Osteoblast (primary cell): ENCODE measurements at places on chromosomes 3 and 15.

GRCh38 chr3:100777271-100777670 lies 68.0 kb downstream of the TFG start:
- DNase-seq, result no peak

- no peak for DNase-seq
Observed at GRCh38 chr3:123750659-123751420, 133.3 kb downstream of the MYLK start.

DNA sequence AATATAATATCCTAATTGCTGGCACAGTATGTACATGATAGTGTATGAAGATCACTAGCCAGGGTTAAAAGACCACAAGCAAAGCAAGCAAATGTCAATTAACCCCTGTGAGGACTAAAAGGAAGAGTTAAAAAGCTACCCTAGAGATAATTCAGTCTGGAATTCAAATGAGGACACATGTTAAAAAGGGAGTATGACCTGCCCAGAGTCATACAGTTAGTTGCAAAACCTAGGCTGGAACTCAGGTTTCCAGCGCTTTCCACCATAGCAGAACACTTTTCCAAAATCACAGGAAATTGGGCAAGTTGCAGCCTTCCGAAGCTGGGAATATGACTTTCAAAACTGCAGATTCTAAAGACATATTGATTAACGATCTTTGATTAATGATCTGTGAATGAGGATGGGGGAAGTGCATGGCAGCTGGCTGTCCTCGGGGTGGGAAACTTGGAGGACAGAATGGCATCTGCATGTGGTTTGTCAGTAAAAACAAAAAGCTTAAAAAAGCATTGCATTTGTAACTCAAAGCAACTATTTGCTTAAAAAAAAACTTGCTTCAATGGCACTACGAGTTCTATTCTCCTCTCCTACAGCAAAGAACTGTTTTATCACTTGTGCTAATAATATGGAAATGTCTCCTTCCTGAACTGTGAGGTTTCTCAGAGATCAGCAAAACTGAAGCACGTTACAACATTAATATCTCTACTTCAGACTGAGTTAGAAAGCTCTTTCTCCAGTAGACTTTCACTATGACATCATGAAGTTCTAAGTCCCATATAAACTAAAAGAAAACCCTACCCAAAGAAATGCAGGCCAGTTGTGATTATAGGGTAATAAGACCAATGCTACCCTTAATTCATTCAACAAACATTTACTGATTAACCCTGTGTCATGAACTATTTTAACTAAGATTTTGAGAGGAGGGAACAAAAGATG lies 46.2 kb downstream of the IGSF11 start:
- DNase-seq, result no peak

GRCh38 chr3:104596551-104596950 lies 770.2 kb upstream of the ALCAM start:
- DNase-seq, result peak; percentile 1

- no peak for DNase-seq
Observed at GRCh38 chr15:71323584-71323983, 208.3 kb downstream of the THSD4 start.

- DNase-seq, result no peak
Observed at GRCh38 chr3:40858364-40859115, 333.8 kb downstream of the ZNF621 start.

- no peak for DNase-seq
Observed at GRCh38 chr15:47409038-47409437, 308.3 kb upstream of the SEMA6D start.

DNA sequence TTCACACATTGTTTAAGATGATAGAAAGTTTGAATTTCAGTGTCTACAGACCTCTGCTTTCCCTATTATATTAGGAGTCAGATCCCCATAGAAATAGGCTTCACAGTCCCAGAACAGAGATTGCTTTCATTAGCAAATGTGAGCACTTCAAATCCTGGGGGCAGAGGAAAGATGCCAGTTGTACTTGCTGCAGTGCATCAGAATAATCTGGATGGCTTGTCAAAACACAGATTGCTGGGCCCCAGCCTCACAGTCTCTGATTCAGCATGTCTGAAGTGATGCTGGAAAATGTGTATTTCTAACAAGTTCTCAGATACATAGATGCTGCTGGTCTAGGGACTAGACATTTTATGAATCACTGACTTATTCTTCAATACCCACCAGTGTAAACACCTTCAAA lies 375.2 kb downstream of the FGF12 start:
- no peak for DNase-seq

DNA sequence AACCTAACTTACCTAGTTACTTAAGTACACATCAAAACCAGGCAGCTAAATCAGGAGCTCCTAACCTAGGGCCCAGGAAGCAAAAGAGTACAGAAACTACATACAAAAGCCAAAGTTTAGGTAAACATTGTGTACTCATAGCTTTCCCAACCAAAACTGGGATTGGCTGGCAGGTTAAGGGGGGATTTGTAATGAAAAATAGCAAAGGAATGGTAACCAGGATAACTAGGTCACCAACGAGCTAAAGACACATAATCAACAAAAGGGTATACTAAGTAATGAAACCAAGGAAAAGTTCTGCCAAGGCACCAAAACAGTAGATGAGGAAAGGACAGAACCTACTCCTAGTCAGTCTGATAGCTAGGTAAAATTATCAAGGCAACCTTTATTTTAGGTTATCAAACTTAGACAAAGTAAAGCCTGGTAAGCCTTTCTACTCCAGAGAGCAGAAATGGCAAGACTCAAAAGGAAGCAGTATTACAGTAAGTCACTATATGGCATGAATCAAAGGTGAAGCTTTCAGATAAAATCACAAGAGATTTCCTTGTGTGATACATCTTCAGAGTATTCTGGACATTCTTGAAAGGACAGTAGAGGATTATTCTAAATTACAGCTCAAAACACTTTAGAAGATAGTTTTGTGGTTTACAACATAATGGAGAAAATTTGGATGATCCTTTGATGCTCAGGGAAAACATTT lies 10.2 kb downstream of the TRA2B start:
- DNase-seq, result no peak

DNA sequence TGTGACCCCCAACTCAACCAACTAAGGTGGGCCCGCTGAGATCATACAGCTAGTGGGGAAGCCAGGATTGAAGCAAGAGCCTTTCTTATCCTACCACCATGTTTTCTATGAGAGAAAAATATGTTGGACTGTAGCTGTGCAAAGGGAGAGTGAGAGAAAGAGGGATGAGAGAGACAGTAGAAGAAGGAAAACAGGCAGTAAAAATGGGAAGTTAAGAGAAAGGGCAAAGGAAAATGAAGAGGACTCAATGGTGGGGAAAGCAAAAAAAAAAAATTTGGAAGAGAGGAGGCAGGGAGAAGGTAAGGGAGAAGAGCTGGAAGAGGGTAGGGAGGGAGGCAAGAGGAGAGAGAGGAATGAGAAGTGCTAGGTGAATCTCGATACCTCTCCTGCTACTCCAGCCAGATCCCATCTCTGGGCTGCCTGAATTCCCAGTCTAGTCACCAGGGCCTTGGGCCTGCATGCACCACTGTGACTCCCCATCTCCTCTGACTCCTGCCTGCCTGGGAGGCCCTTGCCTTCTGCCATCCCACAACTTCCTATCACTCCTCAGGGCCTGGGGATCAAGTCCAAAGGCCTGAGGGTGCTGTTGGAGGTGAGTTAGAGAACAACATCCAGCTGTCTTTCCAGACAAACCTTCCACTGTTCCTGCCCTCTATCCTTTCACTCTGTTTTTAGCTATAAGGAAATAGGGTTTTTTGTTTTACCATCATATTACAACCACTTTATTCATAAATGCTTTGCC lies 15.7 kb downstream of the FAM81A start:
- DNase-seq, result no peak

- DNase-seq, result peak; percentile 65
Observed at GRCh38 chr3:61734749-61735686, 173.6 kb downstream of the PTPRG start.

DNA sequence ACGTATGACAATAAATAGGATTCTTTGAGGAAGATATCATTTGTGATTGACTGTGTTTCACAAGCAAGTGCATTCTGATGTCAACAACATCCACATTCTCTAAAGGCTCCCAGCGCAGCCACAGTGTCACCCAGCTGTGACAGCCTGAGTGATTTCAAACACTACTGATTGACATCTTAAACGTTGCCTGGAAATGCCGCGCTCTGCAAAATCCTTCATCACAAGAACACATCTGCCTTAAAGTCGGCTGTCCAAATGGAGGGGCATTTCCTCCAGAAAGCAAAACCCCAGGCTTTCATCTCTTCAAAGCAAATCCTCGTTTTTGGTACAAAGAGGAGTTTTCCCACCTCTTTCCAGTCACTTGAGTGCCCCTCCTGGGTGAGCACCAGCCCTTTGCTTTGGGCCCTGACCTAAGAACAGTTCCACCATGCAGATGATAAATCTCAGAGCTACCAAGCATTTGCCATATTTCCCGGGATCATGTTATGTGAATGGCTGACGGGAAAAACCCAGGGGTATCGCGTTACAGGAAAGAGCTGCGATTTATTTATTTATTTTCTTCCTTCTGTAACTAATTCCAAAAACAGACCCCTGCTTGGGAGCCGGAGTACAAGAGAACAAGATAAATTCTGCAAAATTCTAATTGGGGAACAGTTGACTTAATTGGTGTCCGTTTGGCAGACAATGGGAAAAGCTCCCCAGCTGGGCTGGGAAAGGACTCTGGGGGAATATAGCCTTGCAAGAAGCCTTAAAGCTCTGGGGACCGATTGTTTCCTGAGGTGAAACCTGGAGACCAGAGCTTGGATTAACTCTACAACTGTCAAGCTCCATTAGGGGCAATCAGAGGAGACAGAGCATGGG lies 703.8 kb upstream of the NR2F2 start:
- DNase-seq, result no peak

GRCh38 chr3:105629718-105630117 lies 239.1 kb downstream of the CBLB start:
- no peak for DNase-seq

GRCh38 chr3:148466143-148466542 lies 231.6 kb upstream of the AGTR1 start:
- DNase-seq, result peak; percentile 58

- DNase-seq, result peak; percentile 60
Observed at GRCh38 chr3:37442397-37442796, 268.0 kb upstream of the LRRFIP2 start.

GRCh38 chr3:47964740-47965139 lies 51.5 kb downstream of the MAP4 start:
- DNase-seq, result no peak

GRCh38 chr15:49675041-49675440 lies 54.2 kb downstream of the DTWD1 start:
- DNase-seq, result no peak

DNA sequence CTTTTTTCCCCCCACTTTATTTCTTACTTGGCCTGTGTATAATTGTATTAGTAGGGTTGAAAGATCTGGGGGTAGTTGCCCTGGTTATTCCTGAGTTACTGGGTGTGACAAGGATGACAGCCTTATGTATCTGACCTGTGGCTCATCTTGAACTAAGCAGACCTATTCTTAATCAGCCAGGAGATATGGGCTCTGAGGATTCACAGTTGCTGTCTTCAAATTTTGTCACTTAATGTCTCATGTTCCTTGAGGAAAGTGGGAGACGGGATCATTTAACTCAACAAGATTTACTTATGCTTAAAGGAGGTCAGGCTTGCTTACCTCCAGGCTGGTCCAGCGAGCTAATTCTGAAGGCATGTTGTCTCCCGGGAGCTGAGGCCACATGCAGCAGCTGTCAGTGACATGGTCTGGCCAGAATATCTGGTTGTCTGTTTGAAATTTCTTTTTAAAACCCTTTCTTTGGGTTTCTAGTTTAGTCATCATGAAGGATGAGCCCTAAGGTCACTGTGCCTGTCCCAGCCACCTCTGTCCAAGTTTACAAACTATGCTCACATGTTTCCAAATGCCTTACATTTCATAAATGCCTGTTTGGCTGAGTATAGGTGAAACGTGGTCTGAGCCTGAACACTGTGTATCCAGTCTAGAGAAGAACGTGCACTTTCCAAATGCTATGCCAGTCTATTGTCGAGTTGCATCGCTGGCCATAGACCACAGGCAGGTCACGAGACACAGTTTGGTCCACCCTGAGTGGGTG lies 26.8 kb downstream of the LRTM1 start:
- no peak for DNase-seq

DNA sequence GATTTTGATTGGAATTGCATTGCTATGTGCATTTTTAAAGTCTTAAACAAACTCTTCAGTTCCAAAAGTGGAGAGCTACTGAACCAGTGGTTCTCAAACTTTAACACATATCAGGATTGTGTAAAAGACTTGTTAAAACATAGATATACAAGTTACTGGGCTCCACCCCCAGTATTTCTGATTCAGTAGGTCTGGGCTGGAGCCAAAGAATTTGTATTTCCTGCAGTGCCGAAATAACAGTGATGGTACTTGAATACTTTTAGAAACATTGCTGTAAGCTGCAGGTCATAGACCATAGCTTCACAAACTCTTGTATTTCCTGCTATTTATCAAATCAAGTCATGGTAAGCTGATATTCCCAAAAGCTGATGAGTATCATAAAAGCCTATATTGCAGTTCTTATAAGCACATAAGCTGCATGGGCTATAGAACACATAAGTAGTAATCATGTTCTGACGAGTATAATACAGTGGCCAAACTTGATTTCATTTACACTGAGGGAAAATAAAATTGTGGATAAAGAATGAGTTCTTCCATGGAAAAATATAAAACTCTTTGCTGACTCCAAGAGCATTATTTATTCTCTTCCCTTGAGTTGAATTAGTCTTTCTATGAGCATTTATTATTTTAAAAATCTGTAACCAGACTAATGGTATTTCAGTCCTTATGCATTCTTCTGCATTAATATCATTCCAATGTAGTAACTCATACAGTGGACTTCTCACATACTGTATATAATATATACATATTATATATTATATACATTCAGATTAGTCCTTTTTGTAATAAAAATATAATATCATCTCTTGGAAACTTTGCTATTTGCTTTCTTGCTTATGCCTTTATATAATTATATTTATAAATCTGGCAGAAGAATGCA lies 550.5 kb upstream of the AGTR1 start:
- DNase-seq, result no peak

DNA sequence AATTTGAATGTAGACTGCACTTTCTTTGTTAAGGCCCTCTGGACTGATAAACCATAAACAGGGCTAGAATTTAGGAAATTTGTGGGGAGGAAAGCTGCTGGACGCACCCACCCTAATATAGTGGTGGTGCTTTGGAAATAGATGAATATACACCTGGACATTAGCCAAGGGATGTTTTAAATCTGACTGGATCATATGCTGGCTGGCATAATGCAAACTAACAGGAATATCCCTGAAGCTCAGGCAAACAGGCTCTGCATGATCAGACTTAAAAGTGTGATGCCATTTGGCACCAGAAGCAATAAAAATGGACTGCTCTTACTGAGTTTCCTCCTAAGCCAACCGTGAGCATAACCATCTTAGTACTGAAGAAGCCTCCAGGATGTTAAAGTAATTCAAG lies 465.8 kb upstream of the ROBO1 start:
- DNase-seq, result no peak

GRCh38 chr3:39141171-39141995 lies 12.0 kb downstream of the CSRNP1 start:
- DNase-seq, result no peak

DNA sequence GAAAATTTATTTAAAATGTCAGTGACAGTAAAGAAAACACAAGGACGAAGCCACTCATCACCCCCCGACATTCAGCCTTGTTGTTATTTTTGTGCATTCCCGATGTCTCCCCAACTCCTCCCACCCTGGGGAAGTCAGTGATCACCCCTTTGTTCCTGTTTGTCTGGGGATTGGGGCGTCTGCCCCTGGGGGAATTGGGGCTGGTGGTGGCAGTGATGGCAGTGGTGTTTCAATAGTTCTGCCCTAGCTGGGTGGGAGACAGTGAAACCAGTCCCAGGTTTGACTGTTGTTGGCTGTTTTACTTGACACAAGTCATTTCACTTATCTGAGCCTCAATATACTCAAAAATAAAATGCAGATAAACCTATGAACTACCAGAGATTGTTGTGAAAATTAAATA lies 33.5 kb downstream of the IRAK2 start:
- DNase-seq, result no peak

GRCh38 chr3:27426926-27427325 lies 57.3 kb downstream of the SLC4A7 start:
- no peak for DNase-seq
